GM13977 (cell line): ENCODE measurements at places on chromosomes 7 and 10.
A peak's percentile ranks its signal among the peaks of the same experiment; 100 is the strongest.

DNA sequence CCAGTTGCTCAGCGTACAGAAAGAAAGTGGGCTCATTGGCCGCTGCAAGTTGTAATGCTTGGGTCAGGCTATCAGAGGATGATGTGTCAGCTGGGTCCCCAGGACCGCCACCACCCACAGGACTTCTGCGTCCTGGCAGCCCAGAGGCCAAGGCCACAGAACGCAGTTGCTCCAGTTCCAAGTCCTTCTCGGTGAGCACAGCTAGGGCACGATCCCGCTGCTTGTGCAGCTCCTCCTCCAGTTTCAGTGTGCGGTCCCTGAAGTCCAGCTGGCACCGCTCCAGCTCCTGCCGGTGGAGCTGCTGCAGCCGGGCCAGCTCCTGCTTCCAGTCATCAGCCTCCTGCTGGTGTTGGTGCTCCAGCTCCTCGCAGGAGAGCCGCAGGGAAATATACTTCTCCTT lies 3.0 kb downstream of the GCC1 start:
- DNase-seq, result no peak

GRCh38 chr10:29151005-29151404 lies 137.9 kb upstream of the LYZL1 start:
- DNase-seq, result no peak

DNA sequence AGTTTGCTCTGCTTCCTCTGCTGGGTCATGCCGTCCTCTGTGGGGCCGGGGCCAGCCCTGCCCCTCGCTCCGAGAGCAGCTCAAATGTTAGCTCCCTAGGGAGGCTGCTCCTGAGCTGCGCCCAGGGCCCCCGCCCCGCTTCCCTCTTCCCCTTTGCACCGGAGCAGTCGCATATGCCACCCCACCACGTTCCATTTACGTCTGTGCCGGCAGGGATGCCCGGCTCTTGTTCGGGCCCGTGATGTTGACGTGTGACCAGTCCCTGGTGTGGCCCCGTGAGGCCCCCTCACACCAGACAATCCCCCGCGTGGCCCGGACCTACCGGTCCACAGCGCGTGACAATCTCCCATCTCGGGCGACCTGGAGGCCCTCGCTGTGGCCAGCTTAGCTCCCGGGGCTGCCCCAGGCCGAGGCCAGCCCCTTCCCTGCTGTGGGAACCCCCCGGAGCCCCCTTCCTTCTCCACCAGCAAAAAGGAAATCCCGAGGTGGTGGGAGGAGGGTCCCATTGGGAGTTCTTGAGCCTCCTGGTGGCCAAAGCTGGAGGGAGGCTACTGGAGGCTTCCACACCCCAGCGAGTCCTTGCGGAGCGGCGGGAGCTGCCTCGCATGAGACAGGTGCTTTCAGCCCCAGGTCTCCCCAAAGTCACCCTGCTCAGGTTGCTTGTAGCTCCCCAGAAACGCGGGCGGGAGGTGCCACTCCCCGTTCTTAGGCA lies 15.2 kb downstream of the FAM20C start:
- DNase-seq, result no peak

GRCh38 chr7:105585850-105586500 lies 4.7 kb upstream of the EFCAB10 start:
- no peak for DNase-seq

GRCh38 chr7:91228327-91228726 lies 35.9 kb upstream of the FZD1 start:
- DNase-seq, result no peak

DNA sequence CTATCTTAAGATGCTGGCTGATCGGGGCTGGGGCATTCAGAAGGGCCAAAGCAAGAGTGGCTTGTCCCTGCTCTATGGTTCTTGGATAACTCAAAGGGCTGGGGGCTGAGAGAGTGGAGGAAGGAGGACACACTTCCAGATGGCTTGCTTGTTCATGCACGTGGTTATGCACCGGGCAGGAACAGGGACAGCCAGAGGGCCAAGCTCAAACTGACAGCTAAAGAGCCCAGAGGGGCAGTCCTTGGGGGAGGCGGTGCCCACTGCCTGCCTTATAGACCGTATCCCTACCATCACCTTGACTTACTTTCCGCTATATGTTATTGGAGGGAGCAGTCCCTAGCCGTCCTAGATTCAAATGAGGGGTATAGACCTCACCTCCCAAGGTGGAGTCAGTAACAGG lies 192.7 kb upstream of the SVIL start:
- no peak for DNase-seq

DNA sequence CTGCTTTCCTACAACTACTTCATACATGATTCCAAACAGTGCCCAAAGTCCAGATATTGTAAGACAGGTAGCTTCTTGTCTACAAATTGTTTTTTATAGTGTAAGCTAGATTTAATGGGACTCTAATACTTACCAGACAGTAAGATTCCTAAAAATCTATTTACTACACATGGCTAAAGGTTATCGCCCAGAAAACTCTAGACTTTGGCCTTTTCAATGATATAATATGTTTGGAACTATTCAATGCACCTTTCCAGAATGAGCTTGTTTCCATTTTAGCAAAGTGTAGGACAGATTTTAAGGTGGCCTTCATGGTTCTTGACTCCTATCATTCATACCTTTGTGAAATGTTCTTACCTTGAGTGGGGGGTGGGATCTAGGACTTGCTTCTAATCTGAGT lies 951.0 kb downstream of the SORCS1 start:
- DNase-seq, result no peak

DNA sequence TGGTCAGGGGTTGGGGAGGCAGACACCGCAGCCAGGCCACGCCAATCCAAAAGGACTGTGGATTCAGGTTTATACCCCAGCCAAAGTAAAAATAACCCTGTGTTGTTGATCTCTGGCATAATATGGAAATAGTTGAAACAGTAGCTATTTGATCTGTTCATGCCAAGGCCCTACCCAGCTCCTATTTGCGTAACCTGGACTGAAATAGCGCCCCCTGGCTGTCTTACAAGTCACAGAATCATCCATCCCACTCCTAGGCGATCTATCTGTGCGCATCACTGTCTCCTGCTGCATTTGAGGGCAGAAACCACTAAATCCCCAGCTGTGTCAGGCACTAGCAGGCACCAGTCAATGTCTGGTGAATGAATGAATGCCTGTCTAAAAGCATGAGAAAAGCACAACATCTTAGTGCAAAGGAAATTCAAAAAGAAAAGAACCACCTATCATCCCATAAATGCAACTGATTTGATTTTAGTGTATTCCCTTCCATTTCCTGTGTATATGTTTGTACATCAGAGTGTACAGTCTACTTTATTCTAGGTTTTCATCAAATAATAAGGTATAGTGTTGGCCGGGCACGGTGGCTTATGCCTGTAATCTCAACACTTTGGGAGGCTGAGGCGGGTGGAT lies 160.0 kb downstream of the SLIT1 start:
- DNase-seq, result peak; percentile 75

DNA sequence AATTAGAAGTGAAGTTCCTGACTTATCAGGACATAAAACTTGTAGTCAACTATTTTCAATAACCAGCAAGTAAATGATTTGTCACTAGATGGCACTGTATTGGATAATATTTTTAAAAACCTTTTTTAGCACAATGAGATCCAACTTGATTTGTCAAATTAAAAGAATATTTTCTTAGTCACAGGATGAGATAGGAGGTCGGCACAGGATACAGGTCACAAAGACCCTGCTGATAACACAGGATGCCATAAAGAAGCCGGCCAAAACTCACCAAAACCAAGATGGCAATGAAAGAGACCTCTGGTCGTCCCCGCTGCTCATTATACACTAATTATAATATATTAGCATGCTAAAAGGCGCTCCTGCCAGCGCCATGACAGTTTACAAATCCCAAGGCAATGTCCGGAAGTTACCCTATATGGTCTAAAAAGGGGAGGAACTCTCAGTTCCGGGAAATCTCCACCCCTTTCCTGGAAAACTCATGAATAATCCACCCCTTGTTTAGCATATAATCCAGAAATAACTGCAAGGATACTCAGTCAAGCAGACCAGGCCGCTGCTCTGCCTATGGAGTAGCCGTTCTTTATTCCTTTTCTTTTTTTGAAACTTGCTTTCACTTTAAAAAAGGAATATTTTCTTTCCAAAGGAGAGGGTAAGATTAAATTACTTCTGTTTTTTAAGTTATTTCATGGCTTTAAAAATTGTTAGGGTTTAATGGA lies 255.7 kb upstream of the MKLN1 start:
- no peak for DNase-seq
